ENCODE measurements at places on chromosomes 4 and X. TPM values are rescaled to one million over a fixed set of nuclear protein-coding genes. Genes with fewer than 3 reads are reported as not detected.

GRCh38 chr4:175560604-175561003 is 251.5 kb downstream of the GPM6A start:
- no peak for DNase-seq
- no peaks in the 10 kb centered on the region for H3K4me1 ChIP-seq
- no peak overlapping the region for H3K27ac ChIP-seq
- no peaks in the 10 kb centered on the region for H3K27me3 ChIP-seq

DNA sequence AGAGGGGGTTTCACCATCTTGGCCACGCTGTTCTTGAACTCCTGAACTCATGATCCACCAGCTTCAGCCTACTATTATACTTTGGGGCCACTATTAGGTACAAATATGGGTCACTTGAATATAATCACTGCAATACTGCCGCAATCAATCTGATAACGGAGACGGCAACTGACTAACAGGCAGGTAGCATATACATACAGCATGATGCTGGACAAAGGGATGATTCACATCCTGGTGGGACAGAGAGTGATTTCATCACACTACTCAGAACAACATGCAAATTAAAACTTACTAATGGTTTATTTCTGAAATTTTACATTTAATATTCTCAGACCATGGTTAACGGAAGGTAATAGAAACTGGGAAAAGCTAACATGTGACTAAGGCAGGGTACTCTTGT is 10.9 kb downstream of the LRBA start:
- no peaks in the 10 kb centered on the region for H3K4me1 ChIP-seq
- H3K27ac ChIP-seq: no peak overlapping the region
- no peaks in the 10 kb centered on the region for H3K36me3 ChIP-seq
- DNase-seq: no peak
- no peak overlapping the region for H3K4me3 ChIP-seq
- no peaks in the 10 kb centered on the region for H3K27me3 ChIP-seq

GRCh38 chr4:111464251-111465045 is 680.8 kb upstream of the FAM241A start:
- no peak overlapping the region for H3K4me3 ChIP-seq
- no peaks in the 10 kb centered on the region for H3K27me3 ChIP-seq
- H3K36me3 ChIP-seq: no peaks in the 10 kb centered on the region
- peak; percentile 26 for DNase-seq

MAGEA1 gene
- total RNA-seq: not detected

DNA sequence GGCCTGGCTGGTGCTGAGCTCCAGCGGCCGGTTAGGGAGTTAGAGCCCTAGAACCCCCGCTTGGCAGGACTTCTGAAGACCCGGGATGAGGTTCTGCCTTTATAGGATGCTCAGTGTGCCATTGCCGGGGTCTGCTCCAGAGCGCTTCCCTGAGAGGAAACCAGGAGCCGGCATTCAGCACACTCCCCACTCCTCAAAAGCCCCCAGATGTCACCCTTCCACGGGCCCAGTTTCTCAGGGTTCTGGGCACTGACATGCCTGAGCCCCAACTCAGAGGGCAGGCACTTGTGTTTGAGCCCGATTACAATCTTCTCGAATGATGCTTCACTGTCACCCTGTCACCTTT is 6.5 kb downstream of the NKX3-2 start:
- H3K36me3 ChIP-seq: no peaks in the 10 kb centered on the region
- no peak for DNase-seq
- peaks cover 3% of the 10 kb centered on the region for H3K4me1 ChIP-seq
- H3K27ac ChIP-seq: no peak overlapping the region

GRCh38 chr4:148874331-148874730 is 432.1 kb upstream of the NR3C2 start:
- H3K27me3 ChIP-seq: no peaks in the 10 kb centered on the region
- no peak for DNase-seq
- H3K4me1 ChIP-seq: no peaks in the 10 kb centered on the region

GRCh38 chr4:79996851-79997250 is 76.2 kb downstream of the ANTXR2 start:
- H3K4me3 ChIP-seq: no peak overlapping the region
- no peak for DNase-seq
- no peaks in the 10 kb centered on the region for H3K27me3 ChIP-seq

- no peaks in the 10 kb centered on the region for H3K36me3 ChIP-seq
- H3K4me1 ChIP-seq: no peaks in the 10 kb centered on the region
- H3K4me3 ChIP-seq: no peak overlapping the region
- H3K27ac ChIP-seq: no peak overlapping the region
Measured at GRCh38 chr4:155960522-155960921, 6.9 kb upstream of the CTSO start.

DNA sequence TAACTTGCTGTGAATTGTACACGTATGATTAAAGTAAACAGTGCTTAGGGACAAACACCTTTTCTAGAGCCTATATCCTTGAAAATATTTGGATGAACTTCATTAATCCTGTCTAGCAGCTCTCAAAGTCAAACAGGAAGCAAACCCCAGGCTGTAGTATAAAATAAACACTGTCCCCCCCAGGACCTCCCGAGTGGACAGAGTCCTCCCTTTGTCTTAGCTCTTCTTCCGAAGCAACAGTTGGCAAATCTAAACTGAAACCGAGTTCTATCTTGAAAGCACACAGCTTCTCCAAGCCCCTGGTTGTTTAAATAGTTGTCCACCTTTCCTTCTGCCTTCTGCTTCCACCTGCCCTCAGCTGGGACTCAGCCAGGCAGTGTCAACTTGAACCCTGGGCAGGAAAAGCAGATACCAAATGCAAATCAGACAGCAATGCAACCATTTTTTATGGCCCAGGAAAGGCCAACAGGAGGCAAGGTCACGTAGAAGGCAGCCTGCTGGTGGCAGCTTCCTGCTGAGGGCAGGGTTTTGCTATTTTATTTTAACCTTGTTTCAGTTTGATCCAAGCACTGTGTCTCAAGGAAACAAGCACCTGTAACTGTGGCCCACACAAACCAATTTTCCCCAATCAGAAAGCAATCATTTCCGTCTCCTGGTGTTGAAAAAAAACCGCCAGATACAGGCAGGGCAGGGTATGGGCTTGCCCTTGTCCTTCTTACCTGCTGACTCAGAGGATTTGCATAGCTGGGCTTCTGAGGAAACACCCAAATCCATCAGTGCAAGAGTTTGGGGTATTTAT is 110.3 kb upstream of the KIT start:
- no peak overlapping the region for H3K27ac ChIP-seq
- peaks cover 3% of the 10 kb centered on the region for H3K27me3 ChIP-seq
- H3K36me3 ChIP-seq: no peaks in the 10 kb centered on the region
- H3K4me1 ChIP-seq: peaks cover 7% of the 10 kb centered on the region

GRCh38 chrX:131728295-131729145 is 184.6 kb downstream of the OR13H1 start:
- no peaks in the 10 kb centered on the region for H3K4me1 ChIP-seq
- no peak overlapping the region for H3K4me3 ChIP-seq
- H3K36me3 ChIP-seq: peaks cover 3% of the 10 kb centered on the region
- H3K27ac ChIP-seq: no peak overlapping the region
- H3K27me3 ChIP-seq: no peaks in the 10 kb centered on the region

GRCh38 chrX:43557792-43558191 is 98.3 kb upstream of the MAOA start:
- no peak overlapping the region for H3K27ac ChIP-seq
- H3K27me3 ChIP-seq: no peaks in the 10 kb centered on the region
- H3K4me3 ChIP-seq: no peak overlapping the region
- peaks cover 12% of the 10 kb centered on the region for H3K4me1 ChIP-seq

DNA sequence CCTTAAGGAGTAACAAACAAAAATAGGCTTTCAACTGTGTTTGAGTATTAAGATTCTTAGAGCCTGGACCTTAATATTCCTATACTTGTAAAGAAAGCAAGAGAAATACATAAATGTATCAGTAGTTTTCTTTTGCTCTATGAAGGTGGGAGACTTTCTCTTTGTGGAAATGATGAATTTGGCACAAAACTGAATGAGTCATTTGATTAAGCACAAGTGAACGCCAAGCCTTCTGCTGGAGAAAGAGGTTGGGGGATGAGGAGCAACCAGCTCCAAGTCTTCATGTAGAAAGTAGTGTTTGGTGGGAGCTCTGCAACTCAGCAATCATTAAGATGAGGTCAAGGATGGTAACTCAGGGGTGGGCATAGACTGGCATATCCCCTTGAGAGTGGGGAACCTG is 49.6 kb downstream of the MEPE start:
- H3K27me3 ChIP-seq: no peaks in the 10 kb centered on the region
- no peak overlapping the region for H3K27ac ChIP-seq
- no peaks in the 10 kb centered on the region for H3K4me1 ChIP-seq
- no peak for DNase-seq
- H3K4me3 ChIP-seq: no peak overlapping the region

DNA sequence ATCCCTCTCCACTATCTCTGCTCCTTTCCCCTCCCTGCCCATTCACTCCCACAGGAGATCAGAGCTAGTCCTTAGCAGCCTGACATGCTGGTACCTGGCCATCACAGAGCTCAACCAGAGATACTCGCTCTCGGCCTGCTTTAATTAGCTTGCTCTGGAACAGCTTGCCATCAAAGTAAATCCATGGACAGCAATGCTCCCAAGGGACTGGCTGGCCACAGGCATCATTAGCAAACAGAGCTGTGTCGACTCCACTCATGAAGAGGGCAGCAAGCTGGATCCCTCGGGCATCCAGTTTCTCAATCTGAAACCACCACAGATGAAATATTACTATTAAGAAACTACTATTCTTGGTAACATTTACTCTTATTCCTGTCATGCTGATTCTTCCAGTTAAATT is 43.4 kb upstream of the PHF8 start:
- H3K4me3 ChIP-seq: no peak overlapping the region
- H3K27me3 ChIP-seq: no peaks in the 10 kb centered on the region
- H3K36me3 ChIP-seq: no peaks in the 10 kb centered on the region

MAP7D2 gene
- total RNA-seq: 0.04 TPM

- H3K4me3 ChIP-seq: no peak overlapping the region
- no peaks in the 10 kb centered on the region for H3K4me1 ChIP-seq
- no peaks in the 10 kb centered on the region for H3K36me3 ChIP-seq
- H3K27ac ChIP-seq: no peak overlapping the region
- no peak for DNase-seq
- H3K27me3 ChIP-seq: no peaks in the 10 kb centered on the region
Measured at GRCh38 chr4:142929526-142929925, 83.4 kb upstream of the INPP4B start.

DNA sequence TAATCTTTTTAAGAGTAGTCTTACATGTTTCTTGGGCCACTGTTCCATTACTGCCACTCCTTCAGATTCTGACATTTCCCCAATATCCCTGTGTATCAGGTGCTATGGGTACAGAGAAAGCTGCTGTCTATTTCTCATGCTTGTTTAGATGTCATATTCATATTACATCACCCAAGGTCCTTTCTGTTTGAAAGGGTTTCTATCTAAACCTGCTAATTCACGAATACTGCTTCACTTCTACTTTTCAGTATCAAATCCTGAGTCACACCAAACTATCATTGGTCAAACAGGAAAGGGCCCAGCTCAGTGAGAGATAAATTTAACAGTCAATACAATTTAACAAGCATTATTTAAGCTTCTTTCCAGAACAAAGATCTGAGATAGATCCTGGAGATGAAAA is 241.4 kb downstream of the UGT8 start:
- no peaks in the 10 kb centered on the region for H3K36me3 ChIP-seq
- H3K4me1 ChIP-seq: no peaks in the 10 kb centered on the region

GRCh38 chrX:11954176-11954575 is 184.1 kb upstream of the FRMPD4 start:
- no peak overlapping the region for H3K4me3 ChIP-seq
- no peaks in the 10 kb centered on the region for H3K36me3 ChIP-seq
- no peak for DNase-seq
- H3K27me3 ChIP-seq: no peaks in the 10 kb centered on the region
- H3K27ac ChIP-seq: no peak overlapping the region
- H3K4me1 ChIP-seq: no peaks in the 10 kb centered on the region

DNA sequence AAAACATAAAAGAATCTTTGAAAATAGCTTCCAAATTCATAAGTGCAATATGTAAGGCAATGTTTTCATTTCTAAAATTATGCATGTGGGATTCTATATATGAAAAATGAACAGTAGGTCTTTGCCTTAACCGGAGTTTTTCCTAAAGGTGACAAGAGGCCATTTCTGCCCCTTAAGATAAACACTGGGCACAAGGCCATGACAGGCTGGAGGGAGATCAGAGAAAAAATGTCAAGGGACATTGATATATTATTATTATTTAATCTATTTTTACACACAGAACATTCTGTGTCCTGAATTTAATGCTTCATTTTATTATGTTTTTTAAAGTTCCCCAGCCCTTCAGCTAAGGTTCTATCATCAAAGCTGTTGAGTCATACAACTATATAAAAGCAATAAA is 118.8 kb downstream of the CHM start:
- no peak overlapping the region for H3K4me3 ChIP-seq
- no peak for DNase-seq
- H3K27me3 ChIP-seq: no peaks in the 10 kb centered on the region

ZDHHC15 gene
- 2.9 TPM for total RNA-seq

DNA sequence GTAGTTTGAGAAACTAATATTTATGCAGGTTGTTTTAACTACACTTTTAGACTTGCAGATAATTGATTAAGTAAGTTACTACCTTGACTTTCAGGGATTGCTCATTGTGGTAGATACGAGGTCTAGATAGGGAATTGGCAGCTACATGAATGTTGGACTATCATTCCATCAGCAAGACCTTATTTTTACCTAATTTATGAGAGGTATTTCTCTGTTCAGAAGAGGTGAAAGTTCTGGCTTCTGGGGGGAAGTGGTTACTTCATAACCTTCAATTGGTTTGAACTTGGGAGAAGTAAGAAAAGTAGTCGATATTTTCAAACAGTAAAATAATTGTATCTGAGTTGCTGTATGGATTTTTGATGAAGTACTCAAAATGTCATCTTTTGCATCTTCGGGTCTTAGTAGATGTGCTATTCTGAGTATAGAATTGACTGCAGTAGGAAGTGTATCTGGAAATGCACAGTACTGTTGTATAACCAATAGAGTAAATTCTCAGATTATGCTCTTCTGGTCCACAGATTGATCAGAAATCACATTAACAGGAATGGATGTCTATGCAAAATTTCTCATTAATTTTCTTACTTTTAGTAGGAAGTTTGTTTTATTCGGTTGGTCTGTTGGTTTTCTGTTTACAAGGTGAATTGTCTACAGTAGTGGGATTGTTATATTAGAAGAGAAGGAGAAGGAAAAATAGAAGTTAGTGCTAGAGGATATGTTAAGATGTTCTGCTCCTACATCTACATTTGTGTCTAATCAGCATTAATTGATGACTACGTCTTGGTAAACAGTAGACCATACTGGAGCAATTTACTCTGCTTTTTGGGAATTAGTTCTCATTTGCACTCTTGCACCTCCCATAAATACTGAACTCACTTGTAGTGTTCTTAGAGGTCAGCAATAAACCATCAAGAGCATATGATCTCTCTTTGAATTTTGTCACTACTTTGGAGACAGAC is 3.0 kb downstream of the NFKB1 start:
- H3K27ac ChIP-seq: no peak overlapping the region
- H3K27me3 ChIP-seq: no peaks in the 10 kb centered on the region
- peak overlapping the region; percentile 58 for H3K4me3 ChIP-seq

DNA sequence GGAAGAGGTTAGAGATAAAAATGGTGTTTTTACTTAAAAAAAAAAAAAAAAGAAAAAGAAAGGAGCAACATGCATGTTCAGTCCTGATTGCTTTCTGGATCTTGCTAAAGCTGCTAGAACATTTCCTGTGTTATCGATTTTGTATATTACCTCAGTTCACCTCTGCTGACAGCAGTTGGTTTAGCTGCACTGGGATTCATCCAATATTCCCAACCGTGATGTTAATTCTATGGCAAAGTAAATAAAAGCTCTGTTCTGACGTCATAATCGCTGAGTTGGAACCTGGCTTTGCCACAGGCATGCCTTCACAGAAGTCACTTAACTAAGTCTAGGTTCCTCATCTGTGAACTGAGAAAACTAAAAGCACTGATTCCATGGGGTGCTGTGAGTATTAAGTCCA is 90.7 kb upstream of the SORBS2 start:
- no peak overlapping the region for H3K27ac ChIP-seq
- no peaks in the 10 kb centered on the region for H3K36me3 ChIP-seq
- no peak overlapping the region for H3K4me3 ChIP-seq

RAP1GDS1 gene
- 42.8 TPM for total RNA-seq

Data from cardiac muscle cell (in vitro differentiated cells and primary cell).